NCI-H2107 (cell line): ENCODE measurements at places on chromosomes 2 and 18.

- no peak for DNase-seq
Observed at GRCh38 chr2:204407204-204408014, 137.9 kb upstream of the PARD3B start.

- no peak for DNase-seq
Observed at GRCh38 chr2:174787487-174788205, 23.4 kb upstream of the CHRNA1 start.

- DNase-seq: no peak
Observed at GRCh38 chr2:8028981-8029380, 652.9 kb upstream of the ID2 start.

- DNase-seq: no peak
Observed at GRCh38 chr2:233828546-233829192, 25.7 kb downstream of the HJURP start.

DNA sequence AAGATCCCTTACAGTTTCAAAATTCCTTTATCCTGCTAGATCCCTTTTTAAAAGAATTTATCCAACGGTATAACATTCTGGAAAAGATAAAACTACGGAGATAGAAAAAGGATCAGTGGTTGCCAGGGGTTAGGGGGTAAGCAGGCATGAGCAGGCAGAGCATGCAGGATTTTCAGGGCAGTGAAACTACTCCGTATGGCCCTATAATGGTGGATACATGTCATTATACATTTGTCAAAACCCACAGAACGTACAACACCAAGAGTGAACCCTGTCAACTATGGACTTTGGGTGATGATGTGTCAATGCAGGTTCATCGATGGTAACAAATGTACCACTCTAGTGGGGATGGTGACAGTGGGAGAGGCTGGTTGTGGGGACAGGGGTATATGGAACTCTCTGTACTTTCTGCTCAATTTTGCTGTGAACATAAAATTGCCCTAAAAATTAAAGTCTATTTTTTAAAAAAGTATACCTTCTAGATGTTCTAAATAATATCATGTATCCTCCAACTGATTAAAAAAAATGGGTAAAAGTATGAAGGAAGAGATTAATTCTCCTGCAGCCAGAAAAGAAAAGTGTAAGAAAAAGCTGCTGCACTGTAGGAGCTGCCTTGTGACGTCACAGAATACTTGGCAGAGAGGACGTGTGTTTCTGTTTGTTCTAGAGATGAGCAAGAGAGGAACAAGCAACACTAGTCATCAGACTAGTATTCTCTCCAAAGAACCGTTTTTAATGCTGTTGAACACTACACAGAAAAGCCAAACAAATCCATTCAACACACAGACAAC lies 23.6 kb downstream of the ANKRD44 start:
- DNase-seq: no peak

GRCh38 chr18:61929881-61930640 lies 37.3 kb upstream of the RNF152 start:
- peak; percentile 23 for DNase-seq

DNA sequence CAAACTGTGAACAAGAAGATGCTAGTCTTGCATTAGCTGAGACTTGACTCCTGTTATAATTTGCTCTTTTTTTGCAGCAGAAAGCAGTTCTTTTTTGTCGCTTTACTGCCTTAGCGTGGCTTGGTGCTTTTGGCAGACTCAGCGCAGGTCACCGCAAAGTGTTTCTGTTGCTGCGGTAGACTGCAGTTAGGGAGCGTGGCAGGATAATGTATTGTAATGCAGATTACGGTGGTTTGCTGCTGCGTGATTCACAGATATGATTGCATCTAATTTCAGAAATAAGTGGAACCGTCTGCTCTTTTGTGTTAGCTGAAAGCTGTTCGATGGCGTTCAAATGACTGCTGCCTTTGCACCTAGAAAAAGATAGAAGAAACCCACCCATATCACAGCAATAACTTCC lies 131.6 kb upstream of the SATB2 start:
- DNase-seq: no peak

DNA sequence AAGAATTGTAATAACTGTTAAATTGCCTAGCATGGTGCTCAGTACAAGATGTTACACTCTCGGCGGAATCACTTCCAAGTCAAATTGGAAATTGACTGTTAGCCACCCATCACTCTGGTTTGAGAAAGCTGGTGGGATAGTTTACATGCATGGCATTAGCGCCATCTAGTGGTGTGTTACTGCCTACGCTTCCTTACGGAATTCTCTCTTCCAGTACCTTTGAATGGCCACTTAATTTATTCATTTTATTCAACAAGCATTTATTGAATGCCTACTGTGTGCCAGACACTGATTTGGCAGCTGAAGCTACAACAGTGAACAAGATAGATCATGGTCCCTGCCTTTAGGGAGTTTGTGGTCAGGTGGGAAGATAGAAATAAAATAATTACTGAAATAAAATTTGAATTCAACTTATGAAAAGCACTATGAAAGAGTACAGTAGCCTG lies 171.2 kb downstream of the TMEM247 start:
- DNase-seq: peak; percentile 85

DNA sequence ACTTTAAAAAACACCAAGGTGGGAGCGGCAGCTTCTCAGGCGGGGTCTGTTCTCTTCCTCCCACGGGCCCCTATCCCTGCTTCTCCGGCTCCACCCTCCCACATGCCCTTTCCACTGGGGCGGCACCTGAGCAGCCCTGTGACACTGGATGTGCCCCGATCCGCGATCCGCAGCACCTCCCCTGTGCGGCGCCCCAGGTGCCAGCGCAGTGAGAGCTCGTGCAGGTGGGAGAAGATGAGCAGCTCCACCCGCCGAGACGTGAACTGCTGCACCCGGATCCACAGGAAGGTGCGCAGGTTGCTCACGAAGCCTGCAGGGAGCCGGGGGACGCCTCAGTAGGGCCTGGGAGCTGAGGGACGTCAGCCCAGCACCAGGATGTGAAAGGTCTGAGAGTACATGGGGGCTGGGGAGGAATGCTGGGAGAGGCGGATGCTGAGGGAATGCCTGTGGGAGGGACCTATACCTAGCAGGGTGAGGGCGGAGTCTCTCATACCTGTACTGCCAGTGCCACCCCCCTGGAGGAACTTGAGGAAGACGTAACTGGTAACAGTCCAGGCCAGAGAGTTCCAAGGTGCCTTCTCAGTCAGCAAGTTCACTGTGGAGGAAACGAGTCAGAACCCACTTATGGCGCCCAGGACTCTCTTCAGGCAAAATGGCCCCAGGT lies 2.8 kb downstream of the ABCB6 start:
- no peak for DNase-seq

DNA sequence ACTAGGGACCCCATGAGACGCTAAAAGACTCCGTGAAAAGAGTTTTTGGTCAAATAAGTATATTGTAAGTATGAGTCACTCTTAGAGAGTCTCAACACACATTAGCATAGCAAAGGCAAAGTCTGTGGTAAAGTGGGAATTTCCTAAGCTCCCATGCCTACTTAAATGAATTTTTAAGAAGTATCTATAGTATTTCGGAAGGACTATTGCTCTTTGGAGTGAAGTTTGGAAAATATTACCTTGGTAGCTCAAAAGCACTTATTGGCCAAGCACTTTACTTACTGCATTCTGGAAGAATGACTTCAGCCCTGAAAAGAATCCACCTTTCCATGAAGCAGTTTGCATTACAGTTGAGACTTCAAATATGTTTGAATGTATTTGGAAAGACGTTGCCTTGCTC lies 57.1 kb downstream of the CAVIN2 start:
- DNase-seq: no peak

DNA sequence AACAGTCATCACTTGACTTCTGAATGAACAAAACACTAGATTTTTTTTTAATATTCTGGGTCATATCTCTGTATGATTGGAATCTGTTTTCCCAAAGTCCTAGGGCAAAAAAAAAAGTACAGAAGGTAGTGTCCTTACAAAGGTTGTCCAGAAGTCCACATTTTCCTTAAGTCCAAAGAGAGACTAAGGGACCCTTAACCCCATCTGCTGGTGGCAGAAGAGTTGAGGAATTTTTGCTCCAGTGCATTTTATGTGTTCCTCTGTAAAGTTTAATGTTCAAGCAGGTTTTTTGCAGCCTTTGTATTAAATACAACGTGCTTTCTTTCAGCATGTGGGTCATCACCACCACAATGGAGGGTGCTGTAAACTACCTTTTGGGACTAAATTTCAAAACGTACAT lies 215.9 kb downstream of the SP3 start:
- DNase-seq: no peak

DNA sequence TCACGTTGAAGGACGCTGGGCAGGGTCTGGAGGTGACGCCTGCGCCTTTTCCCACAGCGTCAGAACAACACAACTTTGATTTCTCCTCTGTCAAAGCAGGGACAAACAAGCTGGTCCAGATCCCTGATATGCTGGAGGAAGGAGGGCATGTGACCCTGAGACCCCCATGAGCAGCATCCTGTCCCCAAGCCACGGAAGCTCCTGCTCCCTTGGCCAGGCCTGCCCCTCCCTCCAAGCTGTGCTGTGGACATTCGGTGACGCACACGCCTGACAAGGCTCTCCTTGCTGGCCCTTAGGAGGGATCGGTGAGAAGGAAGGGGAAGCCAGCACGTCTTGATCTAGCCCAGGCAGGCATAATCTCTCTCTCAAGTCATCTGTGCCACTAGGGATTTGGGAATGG lies 11.3 kb downstream of the MLPH start:
- DNase-seq: no peak

- no peak for DNase-seq
Observed at GRCh38 chr2:172430678-172431077, 3.3 kb downstream of the ITGA6 start.

DNA sequence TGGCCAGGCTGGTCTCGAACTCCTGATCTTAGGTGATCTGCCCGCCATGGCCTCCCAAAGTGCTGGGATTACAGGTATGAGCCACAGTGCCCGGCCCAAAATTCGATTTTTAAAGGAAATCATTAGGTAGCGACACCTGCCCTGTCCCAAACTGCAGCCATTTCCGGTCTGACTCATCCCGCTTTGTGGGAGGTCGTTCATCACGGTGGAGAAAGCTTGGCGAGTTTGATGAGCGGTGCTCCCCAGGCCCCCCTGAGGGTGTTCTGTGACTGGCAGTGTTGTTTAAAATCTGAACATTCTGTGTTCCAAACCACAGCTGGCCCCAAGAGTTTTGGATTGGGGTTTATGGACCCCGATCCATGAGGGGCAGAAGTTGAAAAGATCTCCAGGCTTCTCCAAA lies 53.0 kb upstream of the GLI2 start:
- DNase-seq: no peak

GRCh38 chr2:240727913-240728312 lies 36.2 kb downstream of the AQP12A start:
- DNase-seq: no peak

GRCh38 chr2:196520605-196521004 lies 118.9 kb upstream of the CCDC150 start:
- DNase-seq: no peak

- DNase-seq: no peak
Observed at GRCh38 chr2:85457877-85458316, 39.4 kb downstream of the SH2D6 start.

DNA sequence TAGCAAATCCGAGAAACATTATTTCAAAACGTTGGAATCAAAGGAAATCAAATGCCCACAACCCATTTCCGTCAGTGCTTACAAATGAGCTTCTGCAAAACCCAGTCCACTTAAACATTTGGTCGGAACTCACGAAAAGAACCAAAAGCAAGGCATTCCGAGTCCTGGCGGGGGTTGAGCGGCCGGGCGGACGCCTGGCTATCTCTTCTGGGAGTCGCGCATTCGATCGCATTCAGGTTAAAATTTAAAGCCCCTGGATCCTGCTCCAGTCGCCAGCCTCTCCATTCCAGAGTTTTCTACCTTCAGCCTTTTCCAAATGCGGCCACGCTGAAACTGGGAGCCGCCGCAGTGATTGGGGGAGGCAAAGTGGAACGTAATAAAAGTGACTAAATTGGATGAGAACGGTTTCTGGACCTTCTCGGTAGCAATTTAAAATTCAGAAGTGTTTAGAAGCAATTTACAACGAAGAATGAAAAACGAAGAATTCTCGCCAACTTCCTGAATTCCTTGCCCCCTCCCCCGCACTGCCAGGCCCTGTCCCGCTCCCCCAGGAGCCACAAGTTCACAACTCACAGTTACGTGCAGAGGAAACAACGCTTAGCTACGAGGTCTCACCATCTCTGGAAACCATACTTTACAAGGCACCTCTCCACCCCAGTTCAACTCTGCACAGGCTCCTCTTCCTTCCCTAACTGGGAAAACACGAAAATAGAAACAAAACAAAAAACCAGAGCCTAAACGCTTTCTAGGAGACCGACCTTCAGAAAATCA lies 1.7 kb upstream of the GATA6 start:
- DNase-seq: no peak

GRCh38 chr2:131641414-131642206 lies 113.9 kb downstream of the CCDC74A start:
- DNase-seq: no peak

DNA sequence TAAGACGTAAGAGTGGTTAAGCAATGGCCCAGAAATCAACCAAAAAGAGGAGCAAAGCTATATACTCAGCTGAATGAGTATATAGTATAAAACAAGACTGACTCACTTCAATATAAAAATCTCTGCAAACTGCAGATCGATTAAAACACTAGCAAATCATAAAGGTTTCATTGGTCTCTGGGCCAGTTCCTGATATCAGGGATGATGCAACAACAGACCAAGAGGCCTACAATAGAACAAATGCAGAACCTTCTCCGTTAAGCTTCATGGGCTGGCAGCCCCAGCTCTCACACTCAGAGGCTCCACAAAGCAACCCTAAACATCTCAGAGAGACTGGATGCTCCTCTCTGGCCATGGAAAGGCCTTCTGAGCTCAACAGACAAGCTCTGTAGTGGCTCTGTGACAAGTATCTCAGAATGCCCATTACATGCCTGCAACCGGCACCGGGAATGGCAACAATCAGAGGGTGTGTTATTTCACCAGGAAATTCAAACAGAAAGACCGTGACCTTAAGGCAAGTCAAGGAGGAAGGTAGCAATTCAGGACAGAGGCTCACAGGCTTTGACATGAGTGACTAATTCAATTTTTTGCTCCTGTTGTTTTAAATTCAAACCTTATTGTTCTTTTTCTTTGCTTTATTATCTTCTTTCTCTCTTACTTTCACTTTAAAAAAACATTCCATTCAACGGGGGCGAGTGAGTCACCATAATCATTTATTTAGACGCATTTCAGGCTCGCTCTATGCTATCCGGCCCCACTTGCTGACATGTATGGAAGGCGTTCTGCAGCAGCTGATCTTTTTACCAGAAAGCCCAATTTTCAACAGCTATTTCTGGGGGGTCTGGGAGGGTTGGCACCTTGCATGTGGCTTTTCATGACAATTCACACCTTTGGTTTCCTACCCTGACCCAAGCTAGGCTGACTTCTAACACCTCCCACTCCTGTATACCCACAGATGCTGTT lies 15.1 kb downstream of the CYRIA start:
- no peak for DNase-seq
